Activated CD4-positive, alpha-beta T cell treated with anti-CD3 and anti-CD28 coated beads, Interleukin-2, amount 50 U/mL, for 16 hours (primary cell): ENCODE measurements at places on chromosomes 3 and 15.

DNA sequence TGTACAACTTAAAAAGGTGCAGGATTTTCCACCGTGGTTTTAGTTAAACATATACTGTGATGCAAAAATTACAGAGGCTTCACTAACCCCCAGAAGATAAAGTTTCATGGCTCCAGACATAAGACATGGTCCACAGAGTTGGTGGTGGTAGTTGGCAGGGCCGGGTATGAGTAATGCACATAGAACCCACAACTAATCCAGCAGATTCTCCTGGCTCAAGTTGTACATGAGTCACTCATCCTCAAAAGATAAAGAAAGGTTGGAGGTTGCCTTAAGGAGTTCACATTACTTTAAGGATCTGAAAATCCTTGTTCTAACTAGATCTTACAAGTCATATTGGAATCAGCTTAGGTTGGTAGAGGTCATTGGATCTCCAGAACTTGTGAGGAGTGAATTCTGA, 98.3 kb upstream of the ZBTB20 start:
- no peak for DNase-seq

DNA sequence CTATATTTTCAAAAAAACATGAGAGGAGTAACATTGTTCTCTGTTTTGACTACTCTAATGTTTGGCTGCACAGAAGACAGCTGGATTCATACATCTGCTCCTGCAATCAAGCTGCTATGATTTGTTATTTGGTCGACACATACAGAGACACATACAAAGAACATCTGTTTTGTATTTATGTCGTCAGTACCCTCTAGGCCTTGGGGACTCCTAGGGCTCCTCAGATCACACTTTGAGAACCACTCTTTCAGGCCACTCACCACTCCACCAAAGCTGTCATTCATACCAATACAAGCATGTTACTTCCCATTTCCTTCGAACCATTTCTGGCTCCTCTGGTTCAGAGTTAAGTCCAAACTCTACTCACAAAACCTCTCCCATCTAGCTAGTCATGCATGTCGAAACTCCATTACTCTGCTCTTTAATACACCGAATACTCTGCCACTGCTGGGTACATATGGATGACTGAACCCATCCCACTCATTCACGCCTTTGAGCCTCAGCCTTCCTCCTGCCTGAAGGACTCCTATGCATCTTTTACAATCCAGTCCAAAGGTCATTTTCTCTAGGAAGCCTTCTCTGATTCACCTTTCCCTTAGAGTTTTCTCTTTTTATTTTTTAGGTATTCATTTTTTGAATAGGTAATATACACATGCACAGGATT, 102.9 kb upstream of the ARHGEF3 start:
- no peak for DNase-seq

DNA sequence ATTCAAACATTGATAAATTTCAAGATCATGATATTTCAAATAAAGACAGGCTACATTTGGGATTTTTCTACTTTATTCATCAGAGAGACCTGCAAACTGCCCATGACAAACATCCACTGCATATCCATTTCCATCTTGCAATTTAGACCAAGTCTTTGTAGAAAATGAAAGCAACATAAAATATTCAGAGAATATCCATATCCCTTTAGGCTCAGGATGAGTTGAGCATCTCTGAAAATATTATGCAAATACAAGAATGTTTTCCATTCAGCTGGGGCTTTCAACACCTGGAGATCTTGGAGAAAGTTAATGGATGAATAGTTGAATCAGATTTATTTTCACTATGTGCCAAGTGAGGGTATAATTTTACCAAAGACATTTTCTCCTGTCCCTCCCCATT, 103.4 kb downstream of the TUSC7 start:
- DNase-seq = no peak

DNA sequence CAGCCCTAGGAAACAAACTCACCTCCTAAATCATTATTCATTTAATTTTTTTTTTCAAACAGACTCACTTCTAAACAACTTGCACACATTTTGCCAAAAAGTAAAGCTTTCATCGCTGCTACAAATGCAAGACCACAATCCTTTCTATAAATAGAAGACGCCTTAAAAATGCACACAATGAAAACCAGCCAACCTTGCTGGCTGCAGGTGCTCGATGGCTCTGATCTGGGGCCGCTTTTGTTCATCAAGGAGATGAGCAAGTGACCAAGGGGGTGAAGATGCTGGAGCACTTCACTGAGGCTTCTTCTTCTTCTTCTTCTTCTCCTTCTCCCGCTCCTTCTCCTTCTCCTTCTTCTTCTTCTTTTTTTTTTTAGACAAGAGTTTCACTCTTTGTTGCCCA, 12.7 kb upstream of the SLC6A6 start:
- no peak for DNase-seq

GRCh38 chr15:91135201-91136130, 35.4 kb downstream of the SV2B start:
- no peak for DNase-seq

GRCh38 chr3:194397757-194398312, 1.2 kb downstream of the GP5 start:
- DNase-seq = peak; percentile 31

DNA sequence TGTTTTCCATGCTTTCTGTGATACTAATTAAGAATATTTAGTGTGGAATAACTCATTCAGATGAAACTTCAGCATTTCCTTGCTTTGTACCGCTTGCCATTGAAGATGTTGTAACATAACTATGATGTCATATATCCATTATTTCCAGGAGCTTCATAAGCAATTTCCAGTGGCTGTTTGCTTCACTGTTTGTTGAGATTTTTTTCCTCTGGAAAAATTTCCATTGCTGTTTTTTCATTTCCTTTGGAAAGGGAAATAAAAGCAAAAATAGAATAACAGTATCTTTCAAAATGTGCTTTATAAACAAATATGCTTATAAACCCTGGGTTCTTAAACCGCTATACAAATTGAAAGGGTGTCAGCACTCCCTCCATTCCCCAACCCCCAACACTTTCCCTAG, 319.6 kb upstream of the SEMA6D start:
- no peak for DNase-seq
